ENCODE measurements at places on chromosomes 11 and 22.
A peak's percentile ranks its signal among the peaks of the same experiment; 100 is the strongest.

DNA sequence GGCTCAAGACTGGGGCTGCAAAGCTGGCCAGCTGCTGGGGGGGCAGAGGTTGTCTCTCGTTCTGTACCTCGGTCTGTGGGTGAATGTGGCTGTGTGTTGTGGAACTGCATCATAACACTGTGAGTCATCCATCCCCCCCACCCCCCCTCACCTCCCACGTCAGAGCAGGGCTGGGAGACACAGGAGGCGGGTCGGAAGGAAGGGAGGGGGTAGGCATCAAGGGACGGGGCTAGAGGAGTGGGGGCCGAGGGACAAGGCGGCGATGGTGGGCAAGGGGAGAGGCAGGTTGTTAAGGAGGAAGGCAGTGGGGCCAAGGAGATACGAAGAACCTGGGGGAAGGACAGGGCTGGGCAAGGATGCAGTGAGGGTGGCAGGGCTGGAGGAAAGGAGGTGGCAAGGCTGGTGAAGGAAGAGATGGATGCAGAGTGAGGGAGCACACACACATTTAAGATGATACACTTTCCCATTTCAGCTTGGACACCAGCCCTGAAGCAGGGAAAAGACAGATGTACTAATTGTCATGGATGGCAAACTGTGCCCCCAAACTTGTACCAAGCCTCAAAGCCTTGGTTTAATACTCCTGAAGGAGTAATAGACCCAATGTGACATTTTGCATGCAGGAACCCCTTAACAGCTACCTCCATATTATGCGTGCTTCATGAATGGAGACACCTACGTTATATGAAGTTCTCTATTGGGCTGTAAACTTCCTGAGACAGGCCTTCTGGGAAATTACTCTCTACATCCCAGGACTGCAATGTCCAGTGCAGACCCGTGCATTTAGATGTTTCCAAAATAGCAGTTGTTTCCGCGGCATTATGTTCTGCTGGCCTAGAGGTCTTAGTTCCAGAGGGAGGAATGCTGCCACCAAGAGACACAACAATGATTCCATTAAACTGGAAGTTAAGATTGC is at the start of gene YPEL4:
Gene YPEL4 (minus strand): TSS at position 87 of the 913 bp plus-strand sequence. CDS start 2,805 bp downstream, outside the sequence.
- peak; percentile 83 for DNase-seq

DNA sequence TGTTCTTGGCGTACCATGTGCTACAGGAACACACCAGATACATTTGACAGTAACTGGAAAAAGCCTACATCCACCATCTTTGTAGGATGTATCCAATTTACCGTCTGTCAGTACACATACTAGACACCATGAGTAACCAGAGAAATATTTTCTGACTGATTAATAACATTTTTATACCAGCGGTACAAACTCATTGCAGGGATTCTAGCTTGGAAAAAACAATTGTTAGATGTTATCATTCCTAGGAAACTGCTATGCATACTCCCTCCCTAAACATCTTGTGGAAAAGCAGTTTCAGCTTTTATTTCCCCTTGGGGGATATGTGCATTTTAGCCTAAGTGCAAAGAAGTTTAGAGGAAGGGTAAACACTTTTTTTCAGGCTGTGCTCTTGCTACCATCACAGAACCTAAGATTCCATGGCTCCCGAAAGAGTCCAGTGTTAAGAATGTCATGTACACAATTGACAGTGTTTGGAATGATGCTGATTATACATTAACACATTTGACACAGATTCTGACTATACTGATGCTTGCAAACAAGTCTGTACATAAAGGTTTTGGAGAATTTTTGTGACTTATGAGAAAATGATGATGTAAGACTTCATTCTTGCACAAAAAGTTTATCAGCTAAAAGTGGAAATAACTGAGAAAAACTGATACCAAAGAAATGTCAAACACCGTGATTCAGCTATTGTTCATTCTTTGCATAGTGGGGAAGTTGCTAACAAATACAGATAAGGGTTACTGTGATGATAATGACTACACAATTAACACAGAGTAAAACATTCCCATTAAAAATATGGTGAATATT is 23.7 kb downstream of the NCF4 start:
- DNase-seq: no peak

DNA sequence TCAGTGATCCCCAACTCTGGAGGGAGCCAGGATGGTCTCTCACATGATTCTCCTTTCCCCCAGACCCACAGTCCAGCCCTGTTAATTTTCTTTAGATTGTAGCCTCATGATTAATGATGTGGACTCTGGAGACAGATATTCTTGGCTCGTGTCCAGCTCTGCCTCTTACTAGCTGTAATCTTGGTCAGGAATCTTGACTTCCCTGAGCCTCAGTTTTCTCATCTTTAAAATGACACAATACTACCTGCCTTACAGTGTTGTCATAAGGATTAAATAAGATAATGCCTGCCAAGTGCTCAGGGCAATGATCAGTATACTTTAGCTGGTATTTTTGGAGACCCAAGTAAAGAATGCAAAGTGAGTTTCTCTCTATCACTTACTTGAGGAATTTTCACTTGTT is 60.0 kb downstream of the SPECC1L start:
- no peak for DNase-seq

GRCh38 chr11:82796998-82797961 is 63.6 kb upstream of the FAM181B start:
- DNase-seq: peak; percentile 17

GRCh38 chr22:21666786-21667185 is 974 bp downstream of the PPIL2 start:
- DNase-seq: no peak

- DNase-seq: peak; percentile 44
These were observed 1337.8 kb downstream of the BRD1 start for GRCh38 chr22:48489551-48490499.

DNA sequence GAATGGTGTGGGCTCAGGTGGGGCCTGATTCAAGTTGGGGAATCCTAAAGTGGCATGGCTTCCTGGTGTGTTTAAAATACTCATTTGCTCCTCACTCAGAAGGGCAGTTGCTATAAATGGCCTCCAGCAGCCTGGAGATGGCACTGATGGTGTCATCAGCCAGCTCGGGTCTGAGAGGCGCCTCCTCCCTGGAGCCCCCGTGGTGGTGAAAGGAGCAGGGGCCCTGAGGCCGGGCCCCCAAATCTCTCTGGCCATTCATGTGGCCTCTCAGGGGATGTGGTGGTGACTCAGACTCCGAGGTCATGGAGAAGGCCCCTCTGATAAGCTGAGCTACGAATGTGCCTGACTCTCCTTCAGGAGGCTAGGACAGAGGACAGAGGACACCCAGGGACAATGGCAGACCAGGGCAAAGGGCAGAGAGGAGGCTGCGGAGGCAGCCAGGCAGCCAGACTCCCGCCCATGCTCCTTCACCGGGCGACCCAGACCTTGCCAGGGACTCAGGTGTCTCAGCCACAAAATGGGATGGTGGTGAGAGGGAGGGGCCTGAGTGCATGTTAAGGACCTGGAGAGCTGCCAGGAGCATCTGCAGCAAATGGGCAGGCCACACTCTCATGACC is 129.2 kb downstream of the CTTN start:
- DNase-seq: no peak

- DNase-seq: no peak
These were observed 16.1 kb downstream of the IL18BP start for GRCh38 chr11:72014761-72015320.

DNA sequence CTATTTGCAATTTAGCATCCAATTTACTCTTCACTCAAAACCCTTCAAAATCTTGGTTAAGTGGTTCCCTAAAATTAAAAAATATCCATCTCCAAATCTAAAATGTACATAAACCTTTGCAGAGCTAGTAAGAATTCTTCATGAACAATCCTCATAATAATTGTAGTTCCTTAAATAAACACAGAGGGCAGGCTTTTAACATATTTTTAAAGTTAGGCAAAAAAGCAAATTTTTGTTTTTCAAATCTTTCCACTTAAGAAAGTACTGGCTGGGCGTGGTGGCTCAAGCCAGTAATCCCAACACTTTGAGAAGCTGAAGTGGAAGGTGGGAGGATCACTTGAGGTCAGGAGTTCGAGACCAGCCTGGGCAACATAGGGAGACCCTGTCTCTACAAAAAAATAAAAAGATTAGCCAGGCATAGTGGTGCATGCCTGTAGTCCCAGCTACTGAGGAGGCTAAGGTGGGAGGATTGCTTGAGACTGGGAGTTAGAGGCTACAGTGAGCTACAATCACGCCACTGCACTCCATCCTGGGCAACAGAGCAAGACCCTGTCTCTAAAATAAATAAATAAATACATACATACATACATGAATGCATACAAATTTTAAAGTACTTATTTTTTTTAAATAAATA is 25.1 kb upstream of the PLAAT3 start:
- DNase-seq: no peak

DNA sequence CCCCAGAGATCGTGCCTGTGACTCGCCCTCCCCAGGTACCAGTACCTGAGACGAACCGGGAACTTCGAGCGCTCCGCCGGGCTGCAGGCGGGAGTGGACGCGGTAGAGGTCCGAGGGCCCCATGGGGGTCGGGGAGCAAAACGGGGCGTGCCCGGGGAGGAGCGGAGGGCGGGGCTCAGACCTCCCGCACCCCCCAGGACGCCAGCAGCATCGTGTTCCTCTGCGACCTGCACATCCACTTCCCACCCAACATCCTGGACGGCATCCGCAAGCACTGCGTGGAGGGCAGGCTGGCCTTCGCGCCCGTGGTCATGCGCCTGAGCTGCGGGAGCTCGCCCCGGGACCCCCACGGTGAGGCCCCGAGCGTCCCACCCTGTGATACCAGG is 10.8 kb downstream of the B4GALNT4 start:
- DNase-seq: no peak

DNA sequence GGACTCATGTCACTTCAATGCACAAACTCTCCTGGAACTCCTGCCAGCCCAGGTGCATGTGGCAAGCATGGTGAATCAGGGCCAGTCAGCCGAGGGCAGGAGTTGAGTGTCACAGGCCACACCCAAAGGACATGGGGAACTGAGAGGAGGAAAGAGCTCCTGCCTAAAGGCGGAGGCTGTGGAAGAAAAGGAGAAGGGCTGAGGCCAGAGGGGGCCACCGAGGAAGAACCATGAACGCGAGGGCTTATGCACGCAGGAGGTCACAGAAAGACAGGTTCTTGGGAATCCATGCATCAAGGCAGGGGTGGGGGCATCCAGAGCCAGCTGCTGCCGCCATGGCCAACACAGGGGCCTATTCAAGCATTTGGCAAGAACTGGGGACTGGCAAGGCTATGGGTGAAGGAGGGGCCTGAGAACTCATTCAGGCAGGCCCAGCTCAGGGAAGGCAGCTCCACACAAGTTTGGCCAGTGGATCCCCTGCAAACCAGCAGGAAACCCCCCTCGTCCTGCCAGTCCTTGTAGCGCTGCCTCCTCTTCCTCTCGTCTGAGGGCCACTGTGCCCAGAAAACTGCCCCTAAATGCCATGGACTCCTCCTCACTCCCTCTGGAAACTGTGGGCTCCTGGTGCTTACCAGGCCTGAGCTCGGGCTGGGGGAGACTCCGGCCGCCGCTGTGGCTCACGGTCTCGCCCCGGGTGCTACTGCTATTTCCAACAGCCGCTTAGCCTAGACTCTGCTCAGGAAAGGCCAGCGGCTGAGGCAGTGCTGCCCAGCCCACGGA is 15.4 kb downstream of the PPM1F start:
- no peak for DNase-seq

DNA sequence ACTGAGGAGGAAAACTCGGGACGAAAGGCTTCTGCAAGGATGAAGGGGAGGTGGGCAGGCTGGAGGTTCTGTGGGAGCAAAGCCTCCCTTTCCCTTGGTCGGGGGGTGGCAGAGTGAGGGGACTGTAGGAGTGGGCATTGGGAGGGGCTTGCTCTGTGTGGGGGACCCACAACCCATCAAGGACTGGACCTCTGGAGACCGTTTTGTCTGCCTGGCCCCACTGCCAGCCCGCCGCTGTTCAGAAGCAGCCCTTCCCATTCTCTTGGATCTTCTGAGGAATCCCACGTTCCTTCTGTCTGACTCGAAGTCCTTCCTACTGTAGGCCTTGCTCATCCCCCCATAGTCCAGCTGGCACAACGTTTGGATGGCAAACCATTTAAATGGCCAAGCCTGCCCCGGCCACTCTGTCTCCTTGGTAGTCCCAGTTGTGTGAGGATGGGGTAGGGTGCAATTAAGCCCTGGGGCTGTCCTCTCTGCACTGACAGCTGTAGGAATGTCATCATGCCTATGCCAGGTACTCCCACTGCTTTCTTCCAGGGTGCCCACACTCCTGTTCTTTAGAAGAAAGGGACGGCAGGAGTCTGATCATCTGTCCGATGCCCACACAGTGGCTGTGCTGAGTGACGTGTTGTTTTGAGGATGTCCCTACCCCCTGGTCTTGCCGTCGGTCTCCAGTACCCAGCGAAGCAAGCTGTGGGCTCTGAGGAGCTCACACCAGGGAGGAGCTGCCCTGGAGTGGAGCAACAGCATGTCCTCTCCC is 17.0 kb upstream of the NECTIN1 start:
- no peak for DNase-seq

GRCh38 chr22:42001121-42001520 is 2.5 kb downstream of the WBP2NL start:
- DNase-seq: no peak

DNA sequence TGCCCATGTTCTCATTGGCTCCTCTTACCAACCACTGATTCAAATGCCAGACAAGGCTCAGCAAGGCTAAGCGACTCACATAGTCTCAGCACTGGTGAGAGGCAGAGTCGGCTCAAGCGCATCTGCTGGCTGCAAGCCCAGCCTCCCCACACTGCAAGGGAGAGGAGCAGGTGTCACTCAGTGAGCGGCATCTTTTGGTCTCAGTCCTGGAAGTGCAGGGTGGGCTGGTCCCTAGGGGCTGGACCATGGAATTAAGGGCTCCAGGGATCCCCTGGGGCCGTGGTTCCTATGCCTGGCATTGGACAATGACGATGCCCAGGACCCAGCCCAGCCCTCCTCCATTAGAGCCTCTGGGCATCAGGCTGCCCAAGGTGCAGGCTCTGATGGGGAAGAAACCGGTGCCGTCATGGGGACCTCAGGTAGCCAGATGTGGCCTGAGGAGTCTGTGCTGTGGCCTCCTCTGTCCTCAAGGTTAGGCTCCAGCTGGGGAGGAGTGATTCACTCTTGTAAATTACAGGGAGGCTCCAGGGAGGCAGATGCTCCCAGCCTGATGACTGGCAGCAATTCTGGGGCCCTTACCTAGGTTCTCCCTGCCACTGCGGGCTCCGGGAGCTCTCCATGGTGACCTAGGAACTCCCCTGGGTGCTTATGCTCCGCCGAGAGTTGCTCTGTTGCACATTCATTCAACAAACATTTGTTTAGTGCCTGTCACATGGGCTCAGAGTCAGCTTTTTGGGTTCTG is 28.0 kb downstream of the FADS2 start:
- DNase-seq: no peak

All from muscle of back (tissue), 13 donors.